LNCaP clone FGC (cell line): ENCODE measurements at places on chromosomes 4 and X.

DNA sequence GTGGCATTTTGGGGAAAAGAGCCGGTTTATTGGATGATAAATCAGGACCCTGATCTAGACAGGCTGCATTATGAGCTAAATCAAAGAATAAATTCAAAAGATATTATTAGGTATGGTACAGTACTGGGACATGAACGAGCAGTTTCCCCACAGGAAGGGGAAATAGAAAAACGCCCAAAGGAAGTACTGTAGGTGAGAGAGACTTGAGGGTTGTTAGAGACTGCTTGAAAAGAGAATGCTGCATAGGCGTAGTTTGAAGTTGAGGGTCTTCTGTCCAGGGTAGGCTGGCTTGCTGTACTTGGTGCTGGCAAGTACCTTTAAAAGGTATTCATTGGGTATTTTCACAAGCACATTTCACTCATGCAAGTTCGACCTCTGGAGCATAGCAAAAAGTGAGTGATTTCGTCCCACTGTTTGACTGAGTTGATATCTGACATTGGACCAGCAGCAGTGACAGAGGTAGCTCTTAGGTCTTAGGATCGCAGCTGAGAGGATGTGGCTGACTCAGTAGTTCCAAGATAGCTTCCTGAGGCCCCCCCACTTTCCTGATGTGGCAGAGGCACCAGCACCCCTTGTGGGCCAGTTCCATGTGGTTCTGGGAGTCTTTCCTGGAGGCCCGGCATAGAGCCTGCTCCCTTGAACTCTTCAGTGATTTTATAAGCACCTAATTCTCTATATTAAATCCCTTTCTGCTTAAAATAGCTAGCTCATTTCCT is 64.3 kb downstream of the TMEM131L start:
- DNase-seq = no peak

DNA sequence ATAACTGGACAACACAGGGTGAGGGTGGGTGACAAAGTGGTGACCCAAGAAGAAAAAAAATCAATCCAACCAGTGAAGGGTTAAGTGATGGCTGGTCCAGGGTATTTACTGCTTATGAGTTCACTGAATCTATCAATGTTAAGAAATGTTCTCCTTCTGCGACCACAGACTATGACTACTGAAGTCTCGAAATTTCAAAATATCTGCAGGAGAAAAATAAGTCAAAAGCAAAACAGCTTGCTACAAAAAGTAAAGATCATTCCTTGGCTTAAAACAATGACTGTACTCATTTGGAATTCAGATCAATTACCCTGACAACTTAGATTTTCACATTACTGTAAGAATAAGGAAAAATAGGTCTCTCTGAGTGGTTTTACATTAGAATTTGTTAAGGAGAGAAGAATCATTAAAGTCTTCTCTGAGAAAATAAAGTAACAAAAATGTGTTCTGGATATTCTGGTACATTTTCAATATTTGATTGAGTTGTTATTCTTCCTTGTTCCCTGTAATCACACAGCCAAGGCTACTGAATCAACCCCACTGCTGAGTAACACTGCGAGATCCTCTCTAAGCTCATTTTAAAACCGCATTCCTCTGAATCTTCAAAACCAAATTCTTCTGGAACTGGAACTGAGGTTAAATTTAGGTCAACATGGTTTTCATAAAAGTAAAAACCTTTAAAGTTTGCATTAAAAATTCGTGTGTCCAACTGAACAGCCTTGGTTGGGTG is 22.7 kb downstream of the SMPX start:
- DNase-seq = no peak

- DNase-seq = no peak
Observed at GRCh38 chr4:142378179-142378578, 467.9 kb downstream of the INPP4B start.

GRCh38 chr4:110920990-110921389 is 298.1 kb upstream of the PITX2 start:
- DNase-seq = no peak
